Fibroblast of upper back skin (primary cell): ENCODE measurements at places on chromosomes 3 and 15.

DNA sequence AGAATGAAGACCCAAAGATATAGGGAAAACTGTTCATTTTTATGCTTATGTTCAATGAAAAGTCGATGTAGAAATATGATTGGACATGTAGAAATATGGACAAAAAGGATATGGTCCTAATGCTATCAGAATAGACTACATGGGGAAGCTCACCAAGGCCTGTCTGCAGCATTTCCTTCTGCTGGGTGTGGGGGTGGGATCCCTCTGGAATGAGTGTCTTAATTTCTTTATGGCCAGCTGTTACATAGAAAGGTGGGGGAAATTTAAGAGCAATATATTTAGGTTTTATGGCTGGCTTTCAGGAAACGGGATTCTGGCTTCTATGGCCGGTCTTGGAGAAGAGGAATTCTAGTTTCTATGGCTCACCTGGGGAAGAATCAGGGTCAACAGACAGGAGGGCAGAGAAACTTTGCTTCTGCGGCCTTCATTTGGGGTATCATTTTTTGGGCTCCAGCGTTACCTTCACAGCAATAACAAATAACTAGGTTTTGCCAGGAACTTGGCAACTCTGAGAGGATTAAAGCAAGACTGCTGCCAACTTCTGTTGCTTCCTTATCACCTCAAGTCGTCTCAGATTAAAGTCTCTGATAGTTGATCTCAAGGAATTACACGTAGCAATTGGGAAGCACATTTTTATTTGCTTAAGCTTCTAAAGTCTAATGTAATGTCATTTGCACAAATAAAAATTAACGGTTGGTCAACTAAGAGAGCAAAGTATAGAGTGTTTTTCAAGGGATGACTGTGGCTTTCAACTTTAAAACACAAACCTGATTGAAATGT, 57.0 kb upstream of the GATM start:
- no peak for DNase-seq

DNA sequence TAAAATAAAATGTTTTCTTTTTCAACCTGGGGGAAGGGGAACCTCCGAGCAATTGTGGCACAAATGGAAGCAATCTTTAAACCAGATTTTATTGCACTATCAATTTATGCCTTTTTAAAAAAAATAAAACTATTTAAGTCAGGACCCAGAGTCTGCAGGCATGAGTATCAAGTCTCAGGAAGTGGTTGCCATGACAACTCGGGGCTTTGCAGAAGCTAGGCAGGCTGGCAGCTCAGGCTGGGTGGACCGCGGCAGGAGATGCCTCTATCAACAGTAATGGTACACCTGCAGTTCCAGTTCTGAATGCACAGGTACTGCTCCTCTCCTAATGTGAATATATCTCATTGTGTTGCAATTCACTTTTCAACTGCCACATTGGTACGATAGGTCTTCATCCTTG, 447.7 kb downstream of the GABRG3 start:
- no peak for DNase-seq

DNA sequence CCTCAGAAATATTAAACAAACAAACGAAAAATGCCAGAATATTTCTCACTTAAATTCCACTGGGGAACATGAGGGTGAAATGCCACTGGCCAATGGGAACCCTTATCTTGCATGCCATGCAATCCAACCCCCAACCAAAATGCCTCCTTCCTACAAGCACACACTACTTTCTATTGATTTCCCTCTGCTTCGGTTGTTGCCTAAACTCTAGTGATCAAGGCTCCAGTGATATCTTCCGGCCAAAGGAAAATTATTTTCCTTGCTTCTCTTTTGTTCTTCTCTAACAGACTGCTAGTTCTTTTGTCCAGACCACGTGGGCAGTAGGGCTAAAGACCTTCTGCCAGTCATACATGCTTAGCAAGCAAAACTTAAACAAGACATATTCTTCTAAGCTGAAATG, 115.7 kb downstream of the TMCC1 start:
- DNase-seq = no peak

DNA sequence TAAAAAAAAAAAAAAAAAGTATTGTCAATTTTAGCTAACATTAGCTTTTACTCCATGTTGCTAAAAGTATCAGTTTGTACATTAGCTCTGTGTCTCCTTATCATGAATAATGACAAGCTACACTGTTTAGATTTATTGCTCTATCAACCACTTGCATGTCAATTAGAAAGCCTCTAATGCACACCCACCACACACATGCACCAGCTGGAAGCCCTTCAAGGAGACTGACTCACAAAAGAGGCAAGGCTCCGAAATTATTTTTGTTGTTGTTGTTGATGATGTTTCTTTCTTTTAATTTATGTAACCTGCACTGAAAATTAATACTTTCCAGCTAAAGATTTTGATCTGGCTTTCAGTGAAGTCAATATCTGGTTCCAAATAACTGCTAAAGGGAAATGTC, 71.5 kb downstream of the ETFA start:
- no peak for DNase-seq

GRCh38 chr15:37105889-37106288, 5.5 kb upstream of the MEIS2 start:
- no peak for DNase-seq

GRCh38 chr3:52346623-52347530, 30.8 kb downstream of the DNAH1 start:
- peak; percentile 41 for DNase-seq

- peak; percentile 26 for DNase-seq
Measured at GRCh38 chr15:81326466-81327212, 2.7 kb upstream of the STARD5 start.

GRCh38 chr3:22380253-22380652, 629.2 kb upstream of the ZNF385D start:
- DNase-seq = no peak

DNA sequence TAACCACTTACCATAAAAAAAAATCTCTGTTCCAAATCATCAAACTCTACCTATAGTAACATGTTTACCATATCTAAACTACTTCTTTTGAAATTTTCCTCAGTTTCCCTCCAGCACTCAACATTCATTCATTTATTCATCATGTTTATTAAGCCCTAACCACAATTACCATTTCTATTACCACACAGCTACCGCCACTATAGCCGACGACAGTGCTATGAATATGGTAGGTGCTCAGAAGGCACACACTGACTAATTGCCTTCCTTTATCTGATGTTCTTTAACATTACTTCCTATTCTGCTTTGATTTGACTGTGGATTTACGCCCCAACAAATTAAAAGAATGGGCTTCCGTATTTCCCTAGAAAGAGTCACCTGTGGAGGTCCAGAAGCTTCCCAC, 43.9 kb downstream of the GUCA1C start:
- DNase-seq = no peak

DNA sequence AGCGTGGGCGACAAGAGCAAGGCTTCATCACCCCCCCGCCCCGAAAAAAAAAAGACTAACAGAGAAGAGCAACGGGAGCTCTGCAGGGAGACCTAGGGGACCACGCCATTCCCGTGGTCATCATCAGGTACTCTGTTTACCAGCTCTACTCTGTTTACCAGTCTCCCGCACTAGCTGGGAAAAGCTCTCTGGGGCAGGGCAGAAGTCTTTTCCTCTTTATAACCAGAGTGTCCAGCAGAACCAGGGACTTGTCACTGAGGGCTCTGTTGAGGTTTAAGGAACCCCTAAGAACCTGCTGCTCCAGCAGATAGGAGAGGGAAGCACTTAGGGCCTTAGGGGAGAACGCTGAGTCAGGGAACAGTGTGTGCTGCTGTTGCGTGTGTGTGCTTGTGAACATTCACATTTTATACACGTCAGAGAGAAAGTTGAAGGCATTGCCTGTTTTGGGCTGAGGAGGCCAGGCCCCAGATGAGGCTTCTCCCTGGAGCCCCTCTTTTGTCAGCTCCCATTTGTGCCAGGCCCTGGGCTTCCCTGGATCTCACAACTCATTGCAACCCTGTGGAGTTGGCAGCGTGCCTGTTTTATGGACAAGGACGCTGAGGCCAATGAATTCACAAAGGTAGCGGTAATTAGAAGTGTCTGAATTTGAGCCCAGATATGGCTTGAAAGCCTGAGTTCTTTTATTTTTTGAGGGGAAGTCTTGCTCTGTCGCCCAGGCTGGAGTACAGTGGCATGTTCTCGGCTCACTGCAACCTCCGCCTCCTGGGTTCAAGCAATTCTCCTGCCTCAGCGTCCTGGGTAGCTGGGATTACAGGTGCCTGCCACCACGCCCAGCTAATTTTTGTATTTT, 24.2 kb upstream of the ERICH6 start:
- DNase-seq = no peak

DNA sequence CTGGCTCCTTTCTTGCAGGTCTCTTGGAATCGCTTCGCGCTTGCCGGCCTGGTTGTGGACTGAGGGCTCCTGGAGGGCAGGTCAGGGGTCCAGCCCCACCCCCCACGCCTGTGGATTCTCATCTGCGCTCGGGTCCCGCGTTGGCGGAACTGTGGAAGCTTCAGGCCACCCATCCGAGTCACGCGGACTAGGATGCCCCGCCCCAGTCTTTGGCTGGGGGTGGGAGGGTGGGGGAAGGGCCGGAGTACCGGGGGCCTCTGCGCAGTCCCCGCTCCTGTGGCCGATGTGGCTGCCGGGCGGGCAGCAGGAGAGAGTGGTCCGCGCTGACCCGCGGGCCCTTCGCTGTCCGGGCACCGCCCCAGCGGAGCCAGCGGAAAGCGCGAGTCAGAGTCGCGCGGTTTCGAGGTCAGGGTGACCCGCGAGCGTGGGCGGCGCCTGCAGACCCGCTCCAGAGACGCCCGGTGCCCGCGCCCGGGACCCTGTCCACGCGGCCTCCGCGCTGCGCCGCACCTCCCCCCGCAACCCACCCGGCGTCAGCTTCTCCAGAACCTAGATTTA, 114.2 kb downstream of the KLF13 start:
- DNase-seq = peak; percentile 31

- DNase-seq = no peak
Measured at GRCh38 chr3:20060974-20061685, 20.9 kb downstream of the KAT2B start.

DNA sequence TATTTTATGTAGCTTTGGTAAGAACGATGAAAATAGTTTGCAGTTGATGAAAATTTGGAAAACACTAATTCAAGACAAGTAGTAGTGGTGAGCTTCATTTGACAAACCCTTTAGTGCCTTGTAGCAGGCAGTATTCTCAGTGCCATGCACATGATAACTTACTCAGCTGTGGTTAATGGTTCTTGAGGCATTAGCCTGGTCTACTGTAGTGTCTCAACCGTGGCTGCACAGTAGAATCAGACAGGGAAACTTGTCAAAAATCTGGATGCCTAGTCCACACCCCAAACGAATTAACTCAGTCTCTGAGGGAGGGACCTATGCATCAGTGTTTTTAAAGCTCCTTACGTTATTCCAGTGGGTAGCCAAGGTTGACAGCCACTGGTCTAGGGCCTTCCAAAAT, 45.4 kb downstream of the PSMD6 start:
- DNase-seq = no peak

GRCh38 chr3:125023833-125024555, 31.8 kb downstream of the HEG1 start:
- DNase-seq = no peak

DNA sequence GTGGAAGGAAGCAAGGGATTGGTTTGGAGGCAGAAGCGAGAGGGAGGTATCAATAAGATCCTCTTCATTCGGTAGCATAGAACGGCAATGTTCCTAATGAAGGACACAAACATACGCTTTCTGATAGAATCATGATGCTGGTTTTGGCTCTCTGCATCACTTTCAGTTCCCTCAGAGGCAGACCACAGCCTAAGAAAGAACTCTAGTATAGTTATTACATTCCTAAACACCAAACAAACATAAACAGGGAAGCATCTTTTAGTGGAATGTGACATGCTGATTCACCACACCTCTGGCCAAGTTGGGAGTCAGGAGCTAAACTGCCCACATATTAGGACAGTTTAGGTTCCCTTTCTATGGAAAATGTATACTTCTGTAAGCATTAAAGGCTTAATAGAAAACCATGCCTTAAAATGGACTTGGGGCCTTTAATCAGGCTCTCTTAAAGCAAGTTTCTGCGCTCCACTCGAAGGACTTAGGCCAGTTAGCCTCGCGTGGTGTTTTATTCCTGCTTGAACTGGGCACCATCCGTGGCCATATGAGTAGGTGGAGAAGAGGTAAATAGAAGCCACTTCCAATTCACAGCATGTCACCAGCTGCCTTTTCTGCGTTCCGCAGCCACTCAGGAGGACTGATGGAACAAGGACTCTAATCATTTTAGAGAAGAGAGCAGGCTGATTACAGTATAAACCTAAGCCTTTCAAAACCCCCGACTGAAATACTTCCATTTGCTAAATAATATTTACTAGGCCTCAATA, 53.7 kb downstream of the CD47 start:
- peak; percentile 18 for DNase-seq

DNA sequence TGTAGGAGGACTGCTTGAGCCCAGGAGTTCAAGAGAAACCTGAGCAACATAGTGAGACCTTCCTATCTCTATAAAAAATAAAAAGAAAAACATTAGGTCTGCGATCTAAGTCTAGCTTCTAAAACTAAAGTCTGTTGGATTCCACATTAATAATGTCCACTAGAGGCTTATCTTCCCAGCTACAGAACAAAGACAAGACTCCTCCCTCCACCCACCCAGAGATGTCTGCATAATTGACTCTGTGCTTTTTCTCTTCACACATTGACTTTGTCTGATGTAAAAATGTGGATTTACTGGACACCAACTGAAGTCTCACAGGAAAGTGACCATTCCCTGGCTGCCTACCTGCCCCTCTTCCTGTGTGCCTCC, 91.8 kb downstream of the ATP10A start:
- DNase-seq = no peak

DNA sequence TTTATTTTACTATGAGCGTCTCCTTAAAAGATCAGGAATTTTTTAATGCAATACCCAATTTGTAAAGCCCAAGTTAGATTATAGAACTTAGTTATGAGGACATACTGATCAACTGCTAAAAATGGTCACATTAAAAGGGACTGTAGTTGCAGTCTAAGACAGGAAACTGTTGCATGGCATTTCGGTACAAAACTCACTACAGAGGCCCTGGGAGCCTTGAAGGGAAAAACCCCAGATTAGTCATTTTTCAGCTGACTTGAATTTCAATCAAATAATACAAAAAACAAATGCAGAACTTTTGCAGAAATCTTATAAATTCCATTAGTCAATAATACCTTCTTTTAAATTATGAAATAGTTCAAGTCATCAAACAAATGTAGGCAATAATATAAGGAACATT, 6.9 kb upstream of the PTX3 start:
- no peak for DNase-seq

DNA sequence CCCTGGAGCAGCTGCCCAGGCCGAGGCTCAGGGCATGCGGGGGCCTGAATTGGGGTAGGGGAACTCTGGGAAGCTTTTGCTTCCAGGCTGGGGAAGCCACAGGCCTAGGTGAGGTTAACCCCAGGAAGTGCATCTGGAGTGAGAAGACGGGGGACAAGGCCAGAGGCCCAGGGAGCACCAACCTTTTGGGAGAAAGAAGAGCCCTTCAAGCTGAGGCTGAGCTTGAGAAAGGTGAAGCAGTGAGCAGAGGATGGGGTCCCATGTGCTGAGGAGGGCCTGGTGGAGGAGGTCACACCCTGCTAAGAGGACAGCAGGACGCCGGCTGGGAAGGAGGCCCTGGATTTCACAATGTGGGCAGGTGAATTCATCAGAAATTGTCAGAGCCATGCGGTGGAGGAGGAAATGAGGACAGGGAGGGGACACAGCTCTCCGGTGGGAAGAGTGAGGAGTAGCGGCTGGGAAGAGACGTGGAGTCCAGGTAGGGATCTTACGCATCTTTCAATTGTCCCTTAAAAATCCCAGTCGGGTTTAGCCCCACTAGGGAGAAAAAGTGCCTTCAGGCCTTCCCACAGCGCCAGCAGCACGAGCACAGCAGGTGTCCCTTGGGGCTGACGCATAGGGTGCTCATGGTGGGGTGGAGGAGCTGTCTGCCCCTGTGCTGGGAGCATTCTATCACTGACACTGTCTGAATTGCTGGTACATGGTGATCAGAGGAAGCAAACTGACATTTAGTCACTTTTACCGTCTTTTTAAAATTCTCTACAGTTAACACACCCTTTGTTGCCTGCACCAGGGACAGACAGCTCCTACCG, 50.9 kb downstream of the HCN4 start:
- no peak for DNase-seq
